GM12891 (cell line): ENCODE measurements at places on chromosomes 6 and 20.
A peak's percentile ranks its signal among the peaks of the same experiment; 100 is the strongest.

DNA sequence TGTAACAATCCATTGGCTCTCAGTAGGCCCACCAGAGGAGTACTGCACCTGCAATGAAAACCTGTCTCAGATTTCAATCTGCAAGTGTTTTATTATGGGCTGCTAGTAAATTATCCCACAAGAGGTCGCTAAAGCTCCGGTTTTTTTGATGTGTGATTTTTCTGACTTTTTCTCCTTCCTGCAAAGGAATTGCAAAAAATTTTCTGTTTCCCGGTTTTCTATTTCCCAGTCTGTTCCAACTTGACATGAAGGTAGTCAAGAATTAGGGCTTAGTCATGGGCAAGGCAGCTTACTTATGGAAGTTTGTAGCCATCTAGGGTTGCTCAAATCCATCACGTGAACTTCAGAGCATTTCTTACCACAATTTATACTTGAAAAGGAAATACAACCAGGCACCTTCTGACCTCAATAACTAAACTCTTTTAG lies 38.5 kb upstream of the AHI1 start:
- no peak for DNase-seq

GRCh38 chr6:97109444-97109843 lies 173.6 kb downstream of the MMS22L start:
- no peak for DNase-seq

- no peak for DNase-seq
These were observed 72.3 kb upstream of the CD2AP start for GRCh38 chr6:47405273-47405672.

- DNase-seq: no peak
These were observed 70.6 kb downstream of the MRPL14 start for GRCh38 chr6:44056392-44057237.

DNA sequence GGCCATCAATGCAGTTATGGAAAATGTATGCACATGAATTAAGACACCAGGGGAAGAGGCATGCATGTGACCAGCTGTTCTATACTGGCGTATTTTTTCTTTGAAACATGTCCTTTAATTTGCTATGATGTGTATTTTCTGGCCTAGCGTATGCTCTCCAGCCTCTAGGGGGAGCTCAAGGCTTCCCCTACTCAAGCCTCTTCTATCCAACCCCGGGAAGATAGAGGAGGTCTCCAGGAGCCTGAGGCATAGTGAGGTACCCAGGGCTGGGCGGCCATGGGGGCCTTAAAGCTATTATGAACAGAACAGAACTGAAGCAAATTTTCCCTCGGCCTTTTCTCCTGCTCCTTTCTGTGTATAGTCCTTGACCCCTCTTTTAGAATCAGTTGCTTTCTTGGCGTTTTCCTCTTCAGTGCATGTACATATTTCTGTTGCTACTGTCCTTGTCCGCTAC lies 528.9 kb downstream of the MAFB start:
- DNase-seq: no peak

DNA sequence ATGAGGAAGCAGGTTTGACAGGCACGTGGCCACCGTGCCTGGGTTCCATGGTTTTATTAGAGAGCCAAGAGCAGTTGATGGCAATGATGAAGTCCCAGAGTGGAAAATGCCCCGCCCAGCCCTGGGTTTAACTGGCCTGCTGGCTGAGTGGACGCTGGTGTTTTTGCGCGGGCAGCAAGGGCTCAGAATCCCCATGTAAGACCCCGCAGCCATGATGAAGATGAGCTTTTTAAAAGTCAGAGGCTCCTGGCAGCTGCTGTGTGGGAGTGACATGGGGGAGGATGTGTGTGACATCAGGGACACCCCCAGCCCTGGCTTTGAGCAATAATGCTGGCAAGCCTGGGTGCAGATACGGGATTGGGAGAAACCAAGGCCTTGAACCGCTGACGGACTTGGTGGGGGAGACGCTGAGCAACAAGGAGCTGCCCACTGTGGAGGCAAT lies 33.0 kb upstream of the SLCO4A1 start:
- no peak for DNase-seq

GRCh38 chr6:98477231-98477630 lies 357.1 kb upstream of the POU3F2 start:
- no peak for DNase-seq

DNA sequence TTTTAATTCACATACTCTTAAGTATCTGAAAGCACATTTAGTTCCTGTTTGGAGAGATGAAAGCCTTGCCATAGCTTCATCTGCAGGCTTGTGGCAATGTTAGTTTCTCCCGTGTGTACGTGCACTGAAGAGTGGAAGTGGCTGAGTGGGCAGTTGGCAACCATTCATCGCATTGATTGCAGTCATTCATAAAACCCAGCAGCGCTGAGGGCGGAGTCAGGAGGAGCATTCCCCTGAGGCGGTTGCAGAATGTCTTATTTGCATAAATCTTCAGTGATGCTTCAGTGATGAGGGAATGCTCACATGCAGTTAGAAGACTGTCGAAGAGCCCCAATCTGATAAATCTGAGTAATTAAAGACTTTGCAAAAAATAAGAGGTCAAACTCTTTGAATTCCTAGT lies 79.1 kb downstream of the RIMS1 start:
- no peak for DNase-seq

DNA sequence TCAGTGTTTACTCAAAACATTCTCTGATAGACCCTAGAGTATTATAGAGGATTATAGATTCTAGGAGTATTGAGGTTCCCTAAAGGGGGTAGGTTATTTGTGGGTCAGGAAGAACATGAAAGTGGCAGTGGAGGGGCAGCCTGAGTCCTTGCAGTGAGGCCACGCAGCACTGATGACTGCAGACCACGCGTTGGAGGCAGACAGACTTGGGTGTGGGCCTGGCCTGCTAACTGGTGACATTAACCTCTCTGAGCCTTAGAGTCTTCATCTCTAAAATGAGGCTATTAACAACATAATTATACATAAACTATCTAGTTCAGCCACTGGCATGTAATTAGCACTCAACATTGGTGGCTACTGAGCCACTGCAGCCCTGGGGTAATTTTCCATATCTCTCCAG lies 16.1 kb downstream of the MTCL3 start:
- DNase-seq: no peak

- DNase-seq: peak; percentile 20
These were observed 32.0 kb downstream of the POM121L2 start for GRCh38 chr6:27280064-27280539.

DNA sequence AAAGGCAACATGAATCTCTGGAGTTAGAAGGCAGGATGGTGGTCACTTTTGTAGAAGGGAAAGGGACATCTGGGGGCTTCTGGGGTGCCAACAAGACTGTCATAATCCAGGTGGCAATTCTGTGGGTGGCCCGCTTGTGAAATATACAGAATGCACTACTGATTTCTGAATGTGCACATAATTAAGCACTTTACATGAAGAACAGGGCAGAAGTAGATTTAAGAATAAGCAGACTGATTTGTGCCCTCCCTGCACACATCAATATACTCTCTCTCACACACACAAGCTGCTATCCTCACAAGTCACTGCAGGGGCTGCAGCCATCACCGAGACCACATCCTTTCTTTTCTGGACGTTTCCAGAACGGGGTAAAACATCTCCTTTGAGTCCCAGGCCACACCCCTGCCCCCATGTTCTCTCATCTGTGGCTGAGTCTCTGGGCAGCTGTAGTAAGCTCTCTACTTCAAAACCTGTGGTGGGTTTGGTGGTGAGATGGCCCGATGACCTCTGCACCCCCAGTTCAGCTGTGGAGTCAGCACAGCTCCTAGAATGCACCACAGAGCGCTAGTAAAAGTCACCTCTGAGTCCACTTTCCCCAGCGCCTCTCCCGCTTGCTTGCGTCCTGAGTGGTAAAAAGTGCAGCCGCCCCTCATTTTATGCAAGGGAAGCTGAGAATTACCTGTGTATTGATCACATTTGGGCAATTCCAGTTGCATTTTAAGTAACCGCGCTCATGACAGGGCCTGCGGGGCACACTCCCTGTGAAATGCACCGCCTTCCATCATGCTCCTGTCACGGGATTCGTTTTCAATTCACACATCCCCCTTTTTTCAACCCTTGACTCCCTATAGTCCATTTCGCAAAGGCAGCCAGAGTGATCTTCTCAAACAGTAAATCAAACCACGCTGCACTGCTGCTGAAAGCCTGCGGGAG lies 115.5 kb downstream of the NFATC2 start:
- no peak for DNase-seq

GRCh38 chr20:5882166-5882565 lies 68.2 kb downstream of the TRMT6 start:
- no peak for DNase-seq

DNA sequence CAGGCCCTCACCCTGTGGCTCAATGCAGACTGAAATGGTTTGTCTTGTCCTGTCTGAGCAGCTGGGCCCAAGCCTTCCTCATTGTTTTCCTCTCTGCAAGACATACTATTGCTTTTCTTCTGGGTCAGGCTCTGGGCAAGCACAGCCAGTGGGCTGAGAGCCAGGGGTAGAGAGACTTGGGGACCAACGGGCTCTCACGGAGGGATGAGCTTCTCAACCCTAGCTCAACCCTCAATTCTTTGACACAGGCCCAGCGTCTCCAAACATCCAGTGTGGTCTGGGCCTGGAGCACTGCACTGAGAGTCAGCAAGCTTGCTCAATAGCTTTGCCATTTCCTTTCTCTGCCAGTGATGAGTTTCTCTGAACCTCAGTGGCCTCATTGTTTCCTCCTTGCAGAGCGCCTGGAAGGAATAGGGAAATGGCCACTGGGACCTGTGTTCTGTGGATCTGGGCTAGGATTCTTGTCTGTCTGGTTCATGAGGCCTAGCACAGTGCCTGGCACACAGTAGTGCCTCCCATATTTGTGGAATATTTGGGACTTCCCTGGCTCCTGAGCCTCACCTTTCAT lies 9.3 kb downstream of the ANGPT4 start:
- no peak for DNase-seq

- DNase-seq: no peak
These were observed 48.9 kb downstream of the VTA1 start for GRCh38 chr6:142195862-142196541.

GRCh38 chr6:99241905-99242534 lies 107.5 kb downstream of the FAXC start:
- DNase-seq: peak; percentile 9

- DNase-seq: no peak
These were observed 25.7 kb downstream of the CST2 start for GRCh38 chr20:23800865-23801264.

- no peak for DNase-seq
These were observed 23.6 kb upstream of the FABP7 start for GRCh38 chr6:122755901-122756300.

- DNase-seq: no peak
These were observed 198.0 kb downstream of the SOX4 start for GRCh38 chr6:21791581-21791980.

DNA sequence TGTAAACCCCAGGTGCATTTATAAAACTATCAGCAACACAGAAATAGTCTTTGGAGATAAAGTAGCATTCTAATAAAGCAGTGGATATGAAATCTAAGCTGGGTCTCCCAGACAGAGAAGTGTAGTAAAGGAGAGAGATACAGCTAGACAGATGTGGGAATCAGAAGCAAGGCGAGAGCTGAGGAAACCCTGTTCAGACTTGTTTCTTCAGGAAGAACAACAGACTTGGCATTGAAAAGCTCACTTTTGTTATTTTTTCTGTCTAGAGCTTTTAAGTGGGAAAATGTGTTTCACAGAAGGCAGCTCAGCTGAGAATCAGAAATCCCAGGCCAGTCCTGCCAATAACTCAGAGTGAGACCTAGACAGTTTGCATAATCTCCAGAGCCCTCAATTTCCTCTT lies 52.9 kb downstream of the SLC35B3 start:
- DNase-seq: no peak

GRCh38 chr6:157393669-157394327 lies 12.8 kb downstream of the ZDHHC14 start:
- DNase-seq: no peak

DNA sequence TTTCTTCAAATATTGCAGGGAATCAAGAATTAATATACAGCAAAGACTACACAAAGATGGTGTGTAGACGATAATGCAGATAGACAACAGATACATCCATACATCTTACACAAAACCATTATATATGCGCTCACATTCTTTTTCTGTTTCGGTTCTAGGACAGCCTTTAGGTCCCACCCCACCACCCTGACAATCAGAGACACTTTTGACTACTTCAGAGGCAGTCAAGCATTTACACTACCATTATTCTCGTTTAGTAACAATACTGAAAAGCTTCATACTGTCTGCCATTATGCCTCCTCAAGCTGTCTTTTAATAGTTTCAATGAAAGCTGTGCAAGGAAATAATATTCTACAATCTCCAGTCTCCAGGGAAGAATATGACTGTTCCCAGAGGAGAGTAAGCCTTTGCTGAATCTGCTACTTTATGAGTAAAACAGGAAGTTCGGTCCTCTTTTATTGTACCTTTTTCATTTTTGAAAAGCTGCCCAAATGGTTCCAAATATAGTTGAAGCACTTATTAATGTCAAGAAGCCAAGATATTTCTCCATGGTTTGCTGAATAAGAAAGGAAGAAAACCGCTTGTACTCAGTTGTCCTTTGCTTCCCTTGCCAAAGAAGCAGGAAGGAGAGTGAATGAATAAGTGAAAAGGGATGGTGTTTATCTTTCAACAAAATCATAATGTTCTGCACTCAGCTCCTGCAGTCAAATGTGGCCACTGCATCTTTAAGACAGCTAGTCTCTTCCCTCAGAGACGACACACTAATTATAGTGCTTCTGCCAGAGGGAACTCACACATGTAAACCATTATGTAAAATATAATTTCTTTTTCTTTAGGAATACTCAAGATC lies 468.3 kb downstream of the CDC5L start:
- no peak for DNase-seq

DNA sequence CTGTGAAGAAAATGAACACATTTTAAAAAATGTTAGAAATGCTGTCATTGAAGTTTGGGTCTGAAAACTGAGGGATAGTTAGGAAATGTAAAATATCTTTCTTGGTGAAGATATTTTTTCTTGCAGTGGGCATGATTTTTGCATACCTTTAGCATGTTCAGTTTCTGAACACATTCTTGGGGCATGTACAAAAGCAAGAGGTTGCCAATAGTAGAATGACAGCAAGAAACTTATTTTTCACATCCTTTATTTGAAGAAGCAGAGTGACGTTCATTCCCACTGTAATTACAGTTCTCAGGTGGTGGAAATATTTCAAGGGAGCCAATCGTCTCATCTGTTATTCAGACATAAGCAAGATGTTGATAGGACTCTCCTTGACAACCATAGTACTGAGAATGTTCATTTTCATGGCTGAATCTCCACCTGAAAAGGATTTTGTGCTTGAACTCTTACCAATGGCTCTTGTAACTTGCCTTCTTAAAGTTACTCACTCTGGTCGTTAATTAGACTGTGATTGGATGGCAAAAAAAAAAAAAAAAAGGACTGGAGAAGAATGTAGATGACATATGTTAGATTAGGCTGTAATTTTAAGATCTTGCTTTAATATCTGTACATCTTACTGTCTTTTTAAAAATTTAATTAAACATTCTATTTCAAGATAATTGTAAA lies 74.4 kb downstream of the DOK5 start:
- DNase-seq: no peak

- DNase-seq: no peak
These were observed 36.9 kb upstream of the PLCB4 start for GRCh38 chr20:9031991-9032390.

DNA sequence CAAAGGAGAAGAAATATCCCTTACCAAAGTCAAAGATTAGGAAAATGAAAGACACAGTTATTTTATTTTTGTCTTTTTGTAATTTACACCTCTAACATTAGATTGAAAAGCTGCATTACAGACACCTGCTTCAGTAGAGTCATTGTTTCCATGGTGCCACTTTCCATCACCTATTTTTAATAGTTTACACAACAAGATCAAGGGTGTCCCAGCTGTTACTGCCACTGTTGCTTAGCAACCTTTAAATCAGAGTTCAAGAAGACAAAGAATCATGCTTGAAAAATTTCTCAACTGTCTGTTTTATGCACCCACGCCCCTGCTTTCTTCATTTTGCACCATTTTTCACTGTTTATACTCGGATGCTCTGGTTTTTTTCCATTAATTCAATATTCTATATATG lies 668.2 kb upstream of the GJE1 start:
- DNase-seq: no peak
